ENCODE measurements at places on chromosomes 1 and 21.
A peak's percentile ranks its signal among the peaks of the same experiment; 100 is the strongest.

DNA sequence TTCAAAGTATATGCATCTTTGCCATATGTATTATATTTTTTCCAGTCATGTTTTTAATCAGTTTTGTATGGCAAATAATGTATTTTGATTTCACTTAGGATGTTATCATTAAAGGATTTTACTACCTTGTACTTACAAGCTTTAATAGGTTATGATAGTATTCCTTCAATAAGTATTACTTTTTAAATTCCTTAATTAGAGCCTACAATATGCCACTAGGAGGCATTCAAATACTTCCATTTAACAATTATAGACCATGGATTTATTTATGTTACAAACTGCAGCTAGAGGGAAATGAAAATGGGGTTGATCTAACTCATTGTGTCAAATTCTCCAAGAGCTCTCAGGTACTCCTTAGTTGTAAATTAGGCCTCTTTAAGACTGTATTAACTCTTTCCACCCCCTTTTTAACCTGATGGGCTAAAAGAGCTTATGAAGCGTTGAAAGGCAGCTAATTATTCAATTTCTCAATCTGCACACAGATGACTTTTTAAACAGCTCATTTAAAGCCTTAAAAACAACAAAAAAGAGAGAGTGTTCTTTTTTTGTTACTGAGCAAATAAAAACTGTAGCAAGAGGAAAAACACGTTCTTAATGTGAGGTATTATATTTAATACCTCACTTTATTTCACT is 156.2 kb downstream of the DENND1B start:
- DNase-seq, result no peak

DNA sequence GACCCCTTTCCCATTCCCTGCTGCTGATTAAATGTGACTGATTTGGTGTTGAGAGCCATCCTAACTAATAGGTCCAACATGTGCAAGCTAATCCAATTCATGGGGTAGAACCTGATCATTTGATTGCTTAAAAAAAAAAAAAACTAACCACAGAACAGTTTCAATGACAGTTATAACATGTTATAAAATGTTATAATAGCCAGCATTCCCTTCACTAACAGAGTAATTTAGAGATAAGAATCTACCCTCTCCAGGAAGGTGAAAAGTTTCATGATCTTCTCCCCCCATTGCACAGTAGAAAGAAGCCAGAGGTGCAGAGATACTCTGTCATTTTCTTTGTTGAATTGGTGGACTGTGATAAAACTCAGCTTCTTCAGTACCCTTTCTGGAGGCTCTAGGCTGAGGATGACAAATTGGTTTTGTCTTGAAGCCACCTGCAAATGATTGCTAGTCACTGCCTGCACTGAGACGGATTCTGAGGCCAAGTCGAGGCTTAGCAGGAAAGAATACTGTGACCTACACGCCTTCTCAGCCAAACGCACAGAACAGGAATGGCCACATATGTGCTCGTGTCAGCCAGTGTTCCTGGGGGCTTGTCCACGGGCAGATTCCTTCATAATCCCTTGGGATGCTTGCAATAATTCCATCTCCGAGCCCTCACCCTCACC is 215.7 kb upstream of the IRF2BP2 start:
- DNase-seq, result no peak

DNA sequence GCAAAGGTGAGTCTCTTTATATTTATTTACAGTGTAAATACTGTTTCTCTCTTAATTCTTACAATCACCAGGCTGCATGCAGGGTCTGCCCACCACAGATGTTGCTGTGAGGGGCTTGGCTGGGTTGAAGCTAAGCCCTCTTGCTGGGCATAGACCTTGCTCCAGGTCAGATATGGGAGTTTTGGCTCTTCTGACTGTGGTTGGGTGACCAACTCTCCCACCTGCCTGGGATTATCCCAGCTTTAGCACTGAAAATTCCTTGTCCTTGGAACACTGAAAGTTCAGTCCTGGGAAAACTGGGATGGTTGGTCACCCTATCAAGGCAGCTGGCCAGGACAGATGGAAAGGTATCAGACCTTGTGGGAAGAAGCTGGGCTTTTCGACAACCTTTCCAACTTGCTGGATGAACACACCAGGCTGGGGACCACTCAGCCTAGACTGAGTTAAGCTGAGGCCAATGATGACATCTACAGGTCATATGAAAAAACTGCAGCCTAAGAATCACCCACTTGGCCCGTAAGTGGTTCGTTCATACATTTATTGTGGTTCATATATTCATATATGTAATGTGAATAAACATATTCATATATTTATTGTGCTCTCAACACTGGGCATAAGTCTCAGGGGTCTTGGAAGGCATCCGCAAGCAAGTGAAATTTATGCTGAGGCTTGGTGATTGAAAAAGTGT is 26.6 kb upstream of the HPDL start:
- peak; percentile 11 for DNase-seq

DNA sequence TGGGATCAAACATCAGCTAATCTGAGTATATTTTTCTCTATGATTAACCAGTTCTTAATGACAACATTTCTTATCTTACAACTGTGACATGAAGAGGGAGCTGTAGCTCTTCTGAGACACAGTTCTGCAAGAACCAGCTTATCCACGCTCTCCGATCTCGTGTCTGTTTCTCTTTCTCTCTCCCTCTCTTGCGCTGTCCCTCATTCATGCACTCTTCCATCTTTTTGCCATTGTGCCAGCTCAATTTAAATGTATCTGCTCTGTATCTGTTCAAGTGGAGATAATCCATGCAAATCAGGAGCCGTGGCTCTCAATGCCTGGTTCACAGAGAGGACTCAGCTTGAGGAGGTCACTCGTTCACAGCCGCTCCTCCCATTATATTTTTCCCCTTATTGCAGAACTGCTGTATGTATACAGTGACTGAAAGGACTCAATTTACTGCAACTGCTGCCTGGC is 494.7 kb upstream of the ADGRL2 start:
- peak; percentile 16 for DNase-seq

GRCh38 chr1:182589520-182589919 is 464 bp upstream of the RNASEL start:
- no peak for DNase-seq

GRCh38 chr21:40997831-40998230 is 150.9 kb upstream of the DSCAM start:
- DNase-seq, result no peak

GRCh38 chr1:1175221-1176062 is 1.8 kb downstream of the TTLL10 start:
- no peak for DNase-seq

GRCh38 chr1:87180682-87181081 is 148.0 kb upstream of the LMO4 start:
- DNase-seq, result no peak

- DNase-seq, result no peak
Observed at GRCh38 chr1:172486805-172487454, 43.1 kb upstream of the PIGC start.

DNA sequence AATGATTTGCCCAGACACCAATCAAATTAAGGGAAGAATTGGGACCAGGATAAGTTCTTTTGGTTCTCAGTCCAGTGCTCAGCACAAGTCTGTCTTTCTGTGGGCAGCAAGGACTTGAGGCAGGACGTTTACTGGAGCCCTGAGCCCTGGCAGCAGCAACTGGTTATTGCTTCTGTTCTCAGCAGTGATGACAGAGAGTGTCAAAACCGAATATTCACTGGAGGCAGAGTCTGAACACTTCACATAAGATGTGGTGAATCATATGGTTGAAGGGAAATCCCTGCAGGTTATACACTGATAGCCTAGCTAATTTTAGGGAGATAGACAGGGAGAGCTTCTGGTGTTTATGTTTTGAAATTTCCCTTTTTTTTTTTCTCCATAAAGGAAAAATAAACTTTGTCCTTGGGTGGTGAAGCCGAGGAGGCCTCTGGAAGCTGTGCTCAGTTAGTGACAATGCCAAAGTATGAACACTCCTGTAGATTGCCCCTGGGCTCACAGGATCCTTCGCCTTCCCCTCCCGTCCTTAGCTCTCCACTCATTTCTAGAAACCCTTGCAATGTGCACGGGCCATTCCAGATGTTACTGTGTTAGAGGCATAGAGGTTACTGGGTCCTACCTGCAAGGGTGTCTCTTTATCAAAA is 26.3 kb upstream of the TSPAN2 start:
- DNase-seq, result no peak

- no peak for DNase-seq
Observed at GRCh38 chr1:231040019-231040799, at the start of gene FAM89A. Gene FAM89A (minus strand): TSS chr1:231040254. CDS start chr1:231040211, 43 bp downstream.

DNA sequence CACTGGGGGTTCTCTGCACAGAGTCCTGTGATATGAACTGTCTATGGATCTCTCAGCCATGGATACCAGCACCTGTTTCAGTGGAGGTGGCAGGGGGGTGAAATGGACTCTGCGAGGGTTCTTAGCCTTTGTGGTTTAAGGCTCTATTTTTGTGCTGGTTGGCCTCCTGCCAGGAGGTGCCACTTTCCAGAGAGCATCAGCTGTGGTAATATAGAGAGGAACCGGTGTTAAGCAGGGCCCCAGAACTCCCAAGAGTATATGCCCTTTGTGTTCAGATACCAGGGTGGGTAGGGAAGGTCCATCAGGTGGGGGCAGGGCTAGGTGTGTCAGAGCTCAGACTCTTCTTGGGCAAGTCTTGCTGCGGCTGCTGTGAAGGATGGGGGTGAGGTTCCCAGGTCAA is 330.0 kb upstream of the PLD5 start:
- DNase-seq, result no peak

GRCh38 chr1:117842408-117843170 is 86.8 kb downstream of the GDAP2 start:
- no peak for DNase-seq

DNA sequence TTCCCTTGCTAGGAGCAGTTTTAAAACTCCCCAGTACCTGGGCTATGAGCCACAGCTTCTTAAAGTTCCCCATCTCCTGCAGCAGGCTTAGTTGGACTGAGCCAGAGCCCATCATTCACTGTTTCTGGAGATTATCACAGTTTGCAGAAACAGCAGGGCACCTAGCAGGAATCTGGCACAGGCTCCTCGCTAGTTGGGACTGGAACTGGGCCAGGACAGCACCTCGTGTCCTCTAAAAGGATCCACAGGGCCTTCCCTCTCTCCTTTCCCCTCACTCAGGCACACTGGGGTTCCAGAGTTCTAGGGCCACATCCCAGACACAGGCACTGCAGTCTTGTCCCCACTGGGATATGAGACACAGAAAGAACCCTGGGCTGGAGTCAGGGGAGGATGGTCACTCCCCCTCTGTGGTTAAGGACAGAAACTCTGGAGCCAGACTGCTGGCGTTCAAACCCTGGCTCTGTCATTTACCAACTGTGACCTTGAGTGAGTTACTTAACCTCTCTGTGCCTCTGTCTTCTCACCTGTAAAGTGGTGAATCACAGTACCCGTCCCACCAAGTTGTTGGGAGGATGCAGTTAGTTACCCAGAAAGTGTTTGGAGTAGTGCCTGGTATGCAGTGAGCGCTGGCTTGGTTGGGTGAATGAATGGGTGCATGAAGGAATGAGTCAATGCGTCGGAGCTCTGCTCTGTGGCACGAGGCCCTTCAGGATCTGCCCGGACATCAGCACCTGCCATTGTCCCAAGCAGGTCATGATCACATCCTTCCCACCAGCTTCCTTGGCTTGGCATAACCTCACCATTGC is 18.8 kb upstream of the ECE1 start:
- DNase-seq, result no peak

DNA sequence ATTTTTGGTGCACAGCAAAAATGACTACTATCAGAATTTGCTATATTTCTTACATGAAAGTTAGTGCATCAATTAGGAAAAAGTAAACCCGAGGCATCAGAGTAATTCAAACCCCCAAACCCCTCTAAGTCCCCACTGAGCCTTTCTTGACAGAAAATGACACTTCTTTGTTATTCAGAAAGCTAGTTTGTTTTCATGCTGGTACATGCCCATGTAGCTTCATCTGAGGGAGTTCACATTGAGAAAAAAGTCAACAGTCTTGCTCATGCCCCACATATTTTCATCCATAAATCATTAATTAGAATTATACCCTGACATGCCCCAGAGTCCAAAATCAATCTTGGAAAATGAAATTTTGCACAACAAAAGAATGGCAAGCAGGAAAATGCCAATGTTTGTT is 39.9 kb upstream of the PDC start:
- no peak for DNase-seq

DNA sequence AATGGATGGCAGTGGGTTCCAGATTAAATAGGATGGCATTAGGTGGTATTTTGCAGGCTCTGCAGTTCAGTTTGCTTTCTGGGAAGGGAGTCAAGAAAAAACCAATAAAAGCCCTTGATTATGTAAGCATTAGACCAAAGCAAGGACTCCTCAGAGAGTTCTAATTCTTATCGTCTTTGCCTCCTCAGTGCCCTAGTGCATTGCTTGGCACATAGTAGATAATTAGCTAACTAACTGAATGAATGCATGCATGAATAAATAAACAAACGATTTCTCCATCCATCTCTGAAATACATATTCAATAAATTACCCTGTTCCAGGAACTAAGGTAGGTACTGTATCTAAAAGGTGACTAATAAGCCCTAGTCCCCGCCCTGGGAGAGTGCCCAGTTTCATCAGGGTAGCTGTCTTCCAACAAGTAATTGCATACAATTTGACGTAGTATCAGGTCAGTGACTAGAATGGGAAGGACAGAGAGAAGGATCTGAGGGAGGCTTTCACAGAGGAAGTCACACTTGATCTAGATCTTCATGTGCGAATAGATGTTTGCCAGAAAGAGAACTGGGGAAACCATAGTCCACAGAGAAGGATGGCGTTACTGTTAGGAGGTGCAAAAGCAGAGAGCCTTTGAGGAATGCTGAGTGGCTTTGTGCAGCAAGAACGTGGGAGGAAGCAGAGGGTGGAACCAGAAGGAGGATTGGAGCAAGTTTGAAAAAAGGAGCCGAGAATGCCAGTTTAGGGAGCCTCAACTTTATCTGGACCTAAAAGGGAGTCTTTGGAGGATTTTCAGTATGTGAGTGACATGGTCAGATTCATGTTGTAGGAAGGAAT is 111.4 kb downstream of the TBX19 start:
- peak; percentile 44 for DNase-seq

GRCh38 chr21:33948096-33948950 is 32.7 kb upstream of the ATP5PO start:
- DNase-seq, result peak; percentile 88

- DNase-seq, result no peak
Observed at GRCh38 chr1:114107474-114108435, 45.9 kb downstream of the SYT6 start.

- peak; percentile 73 for DNase-seq
Observed at GRCh38 chr21:34129039-34129891, 55.9 kb downstream of the MRPS6 start.

DNA sequence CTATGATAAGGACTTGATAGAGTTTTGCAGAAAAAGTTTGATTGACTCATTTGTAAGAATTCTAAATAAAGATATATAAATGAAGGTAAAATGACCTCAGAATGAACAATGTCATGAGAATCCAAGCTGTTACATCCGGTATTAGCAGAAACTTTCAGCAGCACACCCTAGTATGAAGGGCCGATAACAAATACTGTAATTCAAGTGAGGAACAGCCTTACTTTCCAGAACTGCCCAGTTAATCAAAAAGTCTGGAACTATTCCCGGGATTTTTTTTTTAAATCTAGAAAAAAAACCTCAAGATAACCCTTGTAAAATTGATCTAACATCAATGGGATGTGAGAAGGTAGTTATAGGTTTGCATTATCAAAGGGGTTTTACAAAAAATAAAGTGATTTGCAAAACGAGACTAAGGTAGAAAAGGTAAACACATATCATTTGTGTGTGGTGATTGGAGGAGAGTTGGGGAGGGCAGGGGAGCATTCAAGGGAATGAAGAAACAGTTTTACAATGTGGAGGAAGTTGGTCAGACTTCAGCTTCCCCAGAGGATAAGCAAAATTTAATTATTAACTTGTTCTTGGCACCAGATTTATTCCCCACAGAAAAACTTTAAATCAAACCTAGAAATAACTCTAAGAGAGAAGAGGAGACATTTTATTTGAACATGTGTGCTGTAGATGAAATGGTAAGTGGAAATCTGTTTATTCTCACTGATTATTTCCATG is 75.9 kb upstream of the VCAM1 start:
- DNase-seq, result no peak

GRCh38 chr1:204925701-204926100 is 55.0 kb downstream of the NFASC start:
- no peak for DNase-seq

Data from dorsolateral prefrontal cortex (tissue), 122 donors.